ENCODE measurements at places on chromosomes 1 and 21.

DNA sequence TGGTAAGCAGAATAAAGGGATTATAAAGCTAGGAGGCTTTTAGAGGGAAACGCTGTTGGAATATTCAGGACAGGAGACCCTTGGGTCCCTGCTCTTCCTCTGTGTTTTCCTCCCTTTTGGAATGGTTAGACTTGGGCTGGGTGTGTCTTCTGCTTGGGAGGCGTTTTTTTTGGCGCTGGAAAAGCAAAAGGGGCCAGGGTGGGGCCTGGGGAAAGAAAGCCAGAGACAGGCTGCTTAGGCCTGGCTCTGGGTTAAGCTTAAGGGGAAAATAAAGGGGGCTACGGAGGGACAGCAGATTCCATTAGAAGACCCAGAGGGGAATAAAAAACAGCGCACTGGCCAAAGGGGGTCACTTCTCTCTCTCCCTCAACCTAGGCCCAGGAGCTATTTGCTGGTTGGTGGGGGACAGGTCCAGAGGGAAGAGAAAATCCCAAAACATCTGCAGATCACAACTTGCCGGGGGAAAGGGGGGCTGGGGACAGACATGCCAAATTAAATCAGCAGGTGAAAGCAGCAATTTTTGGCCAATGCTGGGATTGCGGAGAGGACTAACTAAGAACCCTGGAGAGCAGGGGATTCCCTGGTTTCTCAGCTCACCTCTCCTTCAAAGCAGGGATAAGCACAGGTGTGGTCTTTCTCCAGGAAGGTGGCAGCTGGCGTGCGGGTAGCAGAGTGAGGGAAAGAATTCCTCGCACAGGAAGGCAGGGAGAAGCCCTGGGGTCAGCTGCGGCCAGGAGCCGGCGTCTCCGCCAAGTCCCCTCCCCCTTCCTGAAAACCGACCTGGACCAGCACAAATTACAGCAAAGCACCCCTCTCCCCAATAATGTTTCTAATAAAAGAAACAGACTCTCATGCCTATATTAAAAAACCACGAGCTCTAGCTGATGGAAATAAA is 82.2 kb upstream of the AK4 start:
- no peak for DNase-seq

GRCh38 chr1:59697150-59697800 is 117.5 kb upstream of the HOOK1 start:
- peak; percentile 38 for DNase-seq

DNA sequence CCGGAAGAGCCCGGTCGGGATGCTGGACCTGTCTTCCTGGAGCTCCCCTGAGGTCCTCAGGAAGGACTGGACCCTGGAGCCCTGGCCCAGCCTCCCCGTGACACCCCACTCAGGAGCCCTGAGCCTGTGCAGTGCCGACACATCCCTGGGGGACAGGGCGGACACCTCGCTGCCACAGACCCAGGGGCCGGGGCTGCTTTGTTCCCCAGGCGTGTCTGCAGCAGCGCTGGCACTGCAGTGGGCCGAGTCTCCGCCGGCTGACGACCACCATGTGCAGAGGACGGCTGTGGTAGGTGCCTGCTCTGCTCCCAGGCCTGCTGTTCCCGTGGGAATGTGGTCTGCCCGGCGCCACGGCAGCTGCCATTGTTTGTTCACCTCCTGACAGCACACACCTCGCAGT is 42.1 kb upstream of the DIP2A start:
- DNase-seq = no peak

GRCh38 chr1:109628540-109629321 is 9.1 kb downstream of the AMPD2 start:
- DNase-seq = no peak

GRCh38 chr1:200856716-200857357 is 15.9 kb upstream of the GPR25 start:
- no peak for DNase-seq

DNA sequence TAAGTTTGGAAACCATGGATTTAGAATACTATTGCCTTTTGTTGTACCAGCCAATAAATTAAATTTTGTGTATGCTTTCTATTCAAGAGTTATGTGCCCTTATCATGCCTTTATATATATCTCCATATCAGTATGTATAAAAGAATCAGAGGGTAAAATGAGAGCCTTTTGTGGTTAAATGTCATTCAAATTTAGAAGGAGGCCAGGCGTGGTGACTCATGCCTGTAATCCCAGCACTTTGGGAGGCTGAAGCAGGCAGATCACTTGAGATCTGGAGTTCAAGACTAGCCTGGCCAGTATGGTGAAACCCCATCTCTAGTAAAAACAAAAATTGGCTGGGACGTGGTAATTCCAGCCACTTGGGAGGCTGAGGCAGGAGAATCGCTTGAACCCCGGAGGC is 88.9 kb downstream of the XPR1 start:
- DNase-seq = no peak

DNA sequence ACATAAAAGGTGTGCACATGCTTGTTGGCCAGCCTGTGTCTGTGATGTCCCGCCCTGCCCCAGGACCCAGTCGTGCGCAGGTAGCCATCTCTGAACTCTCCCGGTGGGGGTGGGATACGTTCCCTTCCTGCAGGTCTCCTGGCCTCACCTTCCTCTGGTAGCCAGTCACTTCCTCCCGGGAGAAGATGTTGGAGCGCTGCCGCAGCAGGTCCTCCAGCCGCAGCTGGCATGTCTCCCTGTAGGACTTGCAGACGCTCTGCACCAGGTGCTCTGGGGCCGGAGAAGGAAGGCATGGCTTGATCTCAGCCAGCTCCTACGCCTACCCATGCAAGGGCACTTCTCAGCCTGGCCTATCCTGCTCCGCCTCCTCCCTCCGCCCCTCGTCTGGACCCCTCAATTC is 9.2 kb upstream of the LINGO4 start:
- no peak for DNase-seq

GRCh38 chr1:207152792-207153468 is 48.9 kb downstream of the C4BPA start:
- DNase-seq = no peak
